WTC11 (cell line): ENCODE measurements at places on chromosomes 5 and 9.

- H3K27me3 ChIP-seq, result no peaks in the 10 kb centered on the region
- H3K36me3 ChIP-seq, result peaks cover 23% of the 10 kb centered on the region
- no peak overlapping the region; the same call in 1 of the 2 replicates for H3K27ac ChIP-seq
- peaks cover under 1% of the 10 kb centered on the region for H3K4me1 ChIP-seq
- no peak for DNase-seq
Observed at GRCh38 chr9:17349831-17350230, 215.0 kb downstream of the CNTLN start.

GRCh38 chr9:93531374-93531773 is 45.0 kb upstream of the PHF2 start:
- peaks cover 58% of the 10 kb centered on the region for H3K36me3 ChIP-seq
- H3K27ac ChIP-seq, result no peak overlapping the region
- no peaks in the 10 kb centered on the region for H3K4me1 ChIP-seq
- H3K27me3 ChIP-seq, result no peaks in the 10 kb centered on the region

GRCh38 chr5:146836226-146836842 is 42.2 kb downstream of the PPP2R2B start:
- DNase-seq, result no peak
- peaks cover 7% of the 10 kb centered on the region; the same call in 1 of the 2 replicates for H3K36me3 ChIP-seq
- no peak overlapping the region for H3K4me3 ChIP-seq
- no peak overlapping the region for H3K27ac ChIP-seq
- H3K4me1 ChIP-seq, result no peaks in the 10 kb centered on the region

GRCh38 chr5:82982846-82983245 is 94.3 kb downstream of the TMEM167A start:
- H3K4me3 ChIP-seq, result no peak overlapping the region
- no peak for DNase-seq
- H3K4me1 ChIP-seq, result peaks cover 50% of the 10 kb centered on the region
- H3K27ac ChIP-seq, result no peak overlapping the region
- peaks cover 10% of the 10 kb centered on the region for H3K36me3 ChIP-seq
- no peaks in the 10 kb centered on the region for H3K27me3 ChIP-seq

DNA sequence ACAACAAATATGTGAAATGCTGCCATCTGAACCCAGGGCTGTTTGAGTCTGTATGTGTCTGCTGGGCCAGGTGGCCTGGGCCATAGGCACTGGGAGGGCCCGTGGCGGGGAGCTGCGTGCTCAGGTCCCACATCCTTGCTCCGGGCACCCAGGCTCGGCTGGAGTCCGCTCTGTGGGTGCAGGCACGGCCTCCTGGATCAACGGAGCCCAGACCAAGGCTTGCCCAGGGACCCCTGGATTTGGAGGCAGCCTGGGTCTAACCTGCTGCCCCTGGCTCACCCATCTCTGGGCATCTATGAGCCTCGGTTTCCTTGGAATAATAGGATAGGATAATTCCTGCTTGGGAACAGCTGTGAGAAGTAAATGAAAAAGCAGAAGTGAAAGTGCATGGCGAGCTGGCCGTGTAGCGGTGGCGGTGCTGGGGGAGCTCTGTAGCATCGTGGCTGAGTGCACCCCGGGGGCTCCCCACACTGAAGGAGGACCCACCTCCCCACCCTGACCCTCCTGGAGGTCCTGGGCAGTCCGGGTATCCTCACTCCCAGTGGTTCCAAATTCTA is 1.2 kb downstream of the CDHR2 start:
- peaks cover 17% of the 10 kb centered on the region for H3K4me1 ChIP-seq
- no peak overlapping the region for H3K4me3 ChIP-seq
- no peaks in the 10 kb centered on the region; the same call in none of the 2 replicates for H3K27me3 ChIP-seq

- H3K36me3 ChIP-seq, result peaks cover 57% of the 10 kb centered on the region
- DNase-seq, result no peak
- peaks cover 3% of the 10 kb centered on the region; the same call in 1 of the 2 replicates for H3K4me1 ChIP-seq
- no peak overlapping the region for H3K27ac ChIP-seq
Observed at GRCh38 chr9:109088221-109088620, 31.5 kb downstream of the TMEM245 start.
